ENCODE measurements at places on chromosomes 4 and X.

DNA sequence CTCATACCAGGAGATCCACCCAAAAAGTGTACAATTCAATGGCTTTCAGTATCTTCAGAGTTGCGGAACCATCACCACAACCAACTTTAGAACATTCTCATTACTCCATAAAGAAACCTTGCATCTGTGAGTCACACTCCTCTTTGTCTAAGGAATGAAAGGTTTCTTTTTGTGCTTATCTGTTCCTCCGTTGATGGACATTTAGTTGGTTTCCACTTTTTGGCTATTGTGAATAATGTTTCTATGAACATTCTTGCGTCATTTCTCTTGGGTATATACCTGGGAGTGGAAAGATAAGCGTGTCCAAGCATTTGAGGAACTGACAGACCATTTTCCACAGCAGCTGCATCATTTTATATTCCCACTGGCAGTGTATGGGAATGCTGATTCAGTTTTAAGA is 10.6 kb downstream of the FAM184B start:
- DNase-seq: no peak

GRCh38 chrX:29627833-29628232 is 587.5 kb upstream of the MAGEB2 start:
- no peak for DNase-seq

DNA sequence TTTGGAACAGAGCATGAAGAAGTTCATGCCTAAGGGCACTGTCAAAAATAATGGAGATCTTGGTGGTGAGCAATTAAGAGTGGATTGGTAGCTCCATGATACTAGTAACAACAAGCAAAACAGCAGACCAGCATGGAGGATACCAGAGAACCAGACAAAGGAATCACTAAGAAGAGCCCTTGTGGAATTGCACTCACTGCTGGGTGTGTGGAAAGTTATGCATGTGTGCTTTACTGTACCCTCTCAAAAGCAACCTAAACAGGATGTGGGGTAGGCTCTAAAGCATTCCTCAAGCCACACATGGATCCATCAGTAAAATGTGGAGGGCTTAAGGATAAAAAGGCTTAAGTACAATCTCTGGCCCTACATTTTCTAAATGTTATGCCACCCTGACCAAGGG is 69.5 kb downstream of the AR start:
- DNase-seq: no peak

DNA sequence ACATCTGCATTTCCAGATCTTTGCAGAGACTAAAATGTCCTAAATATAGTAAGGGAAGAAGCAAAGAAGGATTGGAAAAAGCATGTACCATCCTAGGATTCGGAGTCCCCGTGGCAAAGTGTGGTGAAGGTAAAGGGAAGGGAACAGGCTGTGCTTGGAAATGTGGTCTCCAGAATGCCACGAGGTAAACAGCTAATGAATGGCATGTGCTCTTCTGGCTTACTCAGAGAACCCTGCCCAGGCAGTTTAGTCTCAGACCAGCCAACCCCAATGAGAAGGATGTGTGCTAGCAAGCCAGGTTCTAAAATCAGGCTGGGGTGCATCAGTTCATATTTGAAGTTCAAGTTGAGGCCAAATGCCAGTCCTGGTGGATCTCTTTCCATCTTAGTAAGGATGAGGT is 113.1 kb downstream of the RS1 start:
- no peak for DNase-seq

GRCh38 chrX:70452143-70452733 is 7.6 kb downstream of the DLG3 start:
- peak; percentile 56 for DNase-seq

DNA sequence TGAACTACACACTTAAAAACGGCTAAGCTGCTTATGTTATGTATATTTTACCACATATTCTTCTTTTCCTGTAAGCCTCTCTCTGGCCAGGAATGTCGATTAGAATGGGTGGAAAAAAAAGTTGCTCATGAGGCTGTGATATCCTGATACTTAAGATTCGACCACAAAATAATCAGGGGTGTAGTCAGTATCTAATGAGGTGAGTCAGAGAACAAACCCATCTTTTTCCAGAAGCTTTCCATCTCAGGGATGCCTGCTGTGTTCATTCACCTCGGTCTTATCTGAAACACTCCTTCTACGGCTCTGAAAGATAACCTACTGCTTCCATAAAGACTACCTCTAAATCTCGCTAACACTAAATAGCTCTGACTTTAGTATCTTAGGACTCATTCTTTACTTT is 142.7 kb upstream of the MAP3K15 start:
- no peak for DNase-seq

DNA sequence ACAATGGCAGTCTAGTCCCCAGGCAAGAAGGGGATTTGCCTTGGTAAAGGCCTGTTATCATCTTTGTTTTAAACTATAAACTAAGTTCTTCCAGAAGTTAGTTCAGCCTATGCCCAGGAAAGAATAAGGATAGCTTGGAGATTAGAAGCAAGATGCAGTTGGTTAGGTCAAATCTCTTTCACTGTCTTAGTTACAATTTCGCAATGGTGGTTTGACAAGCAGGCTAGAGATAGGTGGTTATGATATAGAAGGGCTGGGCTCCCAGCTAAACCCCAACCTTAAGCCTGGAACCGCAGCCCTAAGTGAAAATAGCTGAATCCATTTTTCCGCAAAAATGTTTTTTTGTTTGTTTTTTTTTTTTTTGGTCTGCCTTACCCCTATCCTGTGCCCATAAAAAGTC is 41.8 kb upstream of the NEIL3 start:
- no peak for DNase-seq

GRCh38 chr4:98528882-98529281 is 129.5 kb downstream of the TSPAN5 start:
- DNase-seq: no peak

- DNase-seq: no peak
These were observed 46.1 kb upstream of the NAP1L5 start for GRCh38 chr4:88743696-88744095.

- no peak for DNase-seq
These were observed 10.8 kb upstream of the HADH start for GRCh38 chr4:107978716-107979451.

GRCh38 chr4:15690020-15690809 is 8.6 kb downstream of the FAM200B start:
- no peak for DNase-seq

Measured in activated gamma-delta T cell treated with Interleukin-2 at 50 U/mL for 16 hours (primary cell).